ENCODE measurements at places on chromosomes 6 and 20.

GRCh38 chr6:163408352-163408991 lies 6.0 kb upstream of the QKI start:
- DNase-seq: no peak

DNA sequence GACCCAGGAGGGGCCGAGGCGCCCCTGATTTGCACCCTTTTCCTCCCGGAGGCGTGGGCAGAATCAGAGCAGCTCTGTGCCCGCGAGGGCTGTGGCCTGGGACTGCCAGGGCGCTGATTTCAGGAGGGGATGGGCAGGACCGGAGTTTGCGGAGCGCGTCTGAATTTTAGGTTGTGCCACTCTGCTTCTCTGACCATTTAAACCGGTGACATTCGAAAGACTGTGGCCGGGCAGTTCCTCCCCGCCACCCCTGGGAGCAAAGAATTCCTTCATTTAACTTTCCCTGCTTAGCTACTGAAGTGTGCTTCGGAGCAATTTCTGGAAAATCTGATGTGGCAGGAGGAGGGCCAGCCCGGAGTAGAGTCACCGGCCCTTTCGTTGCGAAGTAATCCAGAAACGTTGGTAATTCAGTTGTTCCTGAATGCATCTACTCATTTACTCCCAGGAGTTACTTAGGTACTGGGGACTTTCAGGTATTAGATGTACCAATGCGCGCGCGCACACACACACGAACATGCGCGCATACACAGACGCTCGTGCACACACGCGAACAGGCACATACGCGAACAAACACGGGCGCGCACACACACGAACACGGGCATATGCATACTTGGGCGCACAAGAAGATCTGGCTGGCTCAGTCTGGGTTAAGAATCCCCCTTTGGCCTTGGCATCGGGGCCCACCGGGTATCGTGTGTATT lies 568 bp downstream of the CCDC170 start:
- peak; percentile 19 for DNase-seq

DNA sequence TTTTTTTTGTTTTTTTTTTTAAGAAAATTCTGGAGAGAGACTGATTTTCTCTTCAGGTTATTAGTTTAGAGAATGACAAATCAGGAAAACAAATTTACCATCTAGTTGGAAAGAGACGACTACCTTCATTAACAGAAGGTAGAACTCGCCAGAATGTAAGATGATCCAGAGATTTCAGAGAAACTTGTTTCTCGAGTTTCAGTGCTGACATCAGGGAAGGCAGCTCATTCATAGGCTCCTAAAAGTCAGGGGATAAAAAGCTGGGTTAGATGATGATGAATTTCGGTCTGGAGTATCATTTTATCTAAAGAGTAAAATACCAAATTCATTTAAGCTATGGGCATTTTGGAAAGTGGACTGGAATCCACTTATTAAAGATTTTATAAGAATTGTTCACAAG lies 27.9 kb downstream of the ZNF334 start:
- DNase-seq: no peak

- no peak for DNase-seq
Observed at GRCh38 chr6:34065466-34066217, 80.2 kb downstream of the GRM4 start.

DNA sequence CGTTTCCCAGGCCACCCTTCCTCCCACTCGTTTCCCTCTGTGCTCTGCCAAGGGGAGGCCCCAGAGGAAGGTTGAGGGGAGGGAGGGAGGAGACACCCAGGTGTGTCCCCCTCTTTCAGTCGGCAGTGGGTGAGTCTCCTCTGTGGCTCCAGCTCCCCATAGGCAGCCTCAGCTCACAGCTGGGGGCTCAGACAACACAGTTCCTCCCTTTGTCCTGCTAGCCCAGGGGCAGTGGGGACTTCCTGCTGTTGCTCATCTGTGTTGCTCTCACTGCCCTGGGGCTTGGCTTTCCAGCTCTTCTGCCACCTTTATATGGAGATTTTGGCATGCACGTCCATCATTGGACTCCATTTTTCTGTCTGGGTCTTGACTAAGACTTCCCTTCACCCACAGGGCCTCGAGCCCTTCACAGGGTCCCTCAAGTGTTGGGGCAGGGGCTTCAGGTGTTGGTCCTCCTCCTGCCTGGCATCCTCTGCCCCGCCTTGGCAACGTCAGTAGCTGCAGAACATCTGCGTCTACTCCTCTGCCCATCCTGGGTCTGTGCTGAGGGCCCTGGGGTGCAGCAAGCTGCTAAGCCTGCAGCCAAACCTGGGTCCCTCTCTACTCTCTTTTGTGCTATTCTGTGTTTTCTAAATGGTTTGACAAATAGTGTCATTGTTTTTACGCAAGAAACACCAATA lies 190.6 kb upstream of the PMEPA1 start:
- DNase-seq: no peak

GRCh38 chr20:63032861-63033793 lies 26.4 kb upstream of the BHLHE23 start:
- peak; percentile 52 for DNase-seq

DNA sequence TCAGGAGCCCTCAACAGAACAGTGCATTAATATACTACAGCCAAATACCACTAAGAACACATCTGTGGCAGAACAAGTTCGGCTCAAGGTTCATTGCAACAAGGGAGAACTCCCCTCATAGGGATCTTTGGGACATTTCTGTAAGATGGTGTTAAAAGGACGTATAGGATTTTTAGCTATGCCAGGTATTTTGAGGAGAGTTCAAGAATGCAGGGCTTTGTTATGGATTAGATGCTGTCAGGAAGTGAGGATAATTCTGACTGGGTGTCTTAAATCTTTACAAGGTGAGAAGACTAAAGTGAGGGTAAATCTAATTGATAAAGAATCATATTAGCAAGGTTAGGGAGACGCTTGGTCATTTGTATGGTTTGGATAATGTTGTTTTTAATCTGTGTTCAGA lies 83.7 kb upstream of the AHI1 start:
- no peak for DNase-seq

- no peak for DNase-seq
Observed at GRCh38 chr20:32356622-32357374, 1.3 kb upstream of the ASXL1 start.
